ENCODE measurements at places on chromosomes 2 and 18.

GRCh38 chr2:148658807-148659722 is 14.5 kb downstream of the EPC2 start:
- DNase-seq = no peak

GRCh38 chr2:105315314-105315713 is 14.2 kb downstream of the TGFBRAP1 start:
- no peak for DNase-seq

GRCh38 chr2:148885988-148886387 is 11.0 kb downstream of the KIF5C start:
- no peak for DNase-seq

- DNase-seq = no peak
Measured at GRCh38 chr2:37746883-37747282, 75.4 kb upstream of the CDC42EP3 start.

DNA sequence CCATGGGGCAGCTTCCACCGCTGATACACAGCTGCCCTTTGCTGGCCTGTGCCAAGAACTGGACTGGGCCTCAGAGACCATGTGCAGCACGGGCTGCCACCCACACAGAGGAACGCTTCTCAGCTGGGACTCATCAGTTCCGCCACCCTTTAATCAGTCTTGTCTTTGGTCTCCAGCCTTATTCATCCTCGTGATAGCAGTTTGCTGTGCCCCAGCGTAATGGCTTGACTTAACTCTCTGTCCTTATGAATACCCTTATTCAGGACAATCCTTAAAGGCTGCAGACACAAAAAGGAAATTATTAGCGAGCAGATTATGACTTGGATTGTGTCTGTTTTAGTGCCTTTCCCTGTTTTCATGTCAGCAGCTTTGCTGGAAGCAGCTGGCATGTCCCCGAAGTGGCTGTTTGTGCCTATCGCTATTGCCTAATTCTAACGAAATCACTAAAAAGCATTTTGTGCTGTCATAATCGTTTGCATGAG is 108.9 kb upstream of the DAPL1 start:
- DNase-seq = no peak

DNA sequence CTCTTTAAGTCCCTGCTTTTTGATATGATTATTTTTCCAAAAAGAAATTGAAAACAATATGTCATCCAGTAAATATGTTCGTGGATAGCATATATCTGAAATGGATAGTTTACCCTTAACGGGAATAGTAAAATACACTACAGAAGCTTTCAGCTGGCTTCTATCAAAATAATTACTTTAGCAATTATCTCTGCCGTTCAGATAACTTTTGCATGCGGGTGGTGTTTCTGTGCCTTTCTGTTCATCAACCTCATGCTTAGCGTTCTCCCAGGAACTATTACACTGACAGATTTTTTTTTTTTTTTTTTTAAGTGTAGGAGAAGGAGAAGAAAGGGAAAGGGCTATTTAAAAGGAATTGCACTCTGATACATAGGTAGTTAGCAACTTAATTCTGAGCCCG is 53.6 kb downstream of the TSHZ1 start:
- no peak for DNase-seq

- DNase-seq = no peak
Measured at GRCh38 chr2:11220445-11220844, 65.2 kb downstream of the SLC66A3 start.

DNA sequence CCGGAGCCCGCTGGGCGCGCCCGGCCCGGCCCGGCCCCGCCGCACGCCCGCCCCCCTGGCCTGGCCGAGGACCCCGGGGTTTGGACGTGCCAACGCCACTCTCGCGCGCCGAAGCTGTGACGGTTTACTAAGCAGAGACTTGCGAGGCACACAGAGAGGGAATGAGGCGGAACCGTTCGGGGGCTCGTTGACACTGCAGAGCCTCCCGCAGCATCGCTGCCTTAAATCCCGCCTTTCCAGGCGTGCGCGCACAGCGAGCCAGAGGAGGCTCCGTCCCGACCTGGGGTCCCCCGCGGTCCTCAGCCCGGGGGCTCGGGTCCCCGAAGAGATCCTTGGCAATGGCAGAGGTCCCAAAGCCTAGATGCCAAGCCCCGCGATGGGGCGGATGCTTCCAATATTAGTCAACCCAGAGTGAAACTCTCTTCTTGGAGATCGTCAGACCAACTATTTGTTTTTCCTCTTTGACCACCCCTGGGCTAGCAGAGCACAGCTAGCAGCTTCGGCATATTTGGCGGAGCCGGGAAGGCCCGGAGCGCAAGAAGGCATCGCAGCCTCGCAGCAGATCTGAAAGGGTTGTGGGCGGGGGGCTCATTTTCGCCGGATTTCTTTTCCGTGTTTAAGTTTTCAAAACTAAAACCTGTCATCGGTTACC is at the start of gene ZNF385B:
ZNF385B (minus strand) TSS at position 197 of the 652 bp plus-strand sequence.
- DNase-seq = no peak

Data from stimulated activated CD8-positive, alpha-beta memory T cell treated with anti-CD3 and anti-CD28 coated beads, Interleukin-4, amount 100 ng/mL, for 1 hour (primary cell).